NCI-H446 (cell line): ENCODE measurements at places on chromosomes 3 and 15.

DNA sequence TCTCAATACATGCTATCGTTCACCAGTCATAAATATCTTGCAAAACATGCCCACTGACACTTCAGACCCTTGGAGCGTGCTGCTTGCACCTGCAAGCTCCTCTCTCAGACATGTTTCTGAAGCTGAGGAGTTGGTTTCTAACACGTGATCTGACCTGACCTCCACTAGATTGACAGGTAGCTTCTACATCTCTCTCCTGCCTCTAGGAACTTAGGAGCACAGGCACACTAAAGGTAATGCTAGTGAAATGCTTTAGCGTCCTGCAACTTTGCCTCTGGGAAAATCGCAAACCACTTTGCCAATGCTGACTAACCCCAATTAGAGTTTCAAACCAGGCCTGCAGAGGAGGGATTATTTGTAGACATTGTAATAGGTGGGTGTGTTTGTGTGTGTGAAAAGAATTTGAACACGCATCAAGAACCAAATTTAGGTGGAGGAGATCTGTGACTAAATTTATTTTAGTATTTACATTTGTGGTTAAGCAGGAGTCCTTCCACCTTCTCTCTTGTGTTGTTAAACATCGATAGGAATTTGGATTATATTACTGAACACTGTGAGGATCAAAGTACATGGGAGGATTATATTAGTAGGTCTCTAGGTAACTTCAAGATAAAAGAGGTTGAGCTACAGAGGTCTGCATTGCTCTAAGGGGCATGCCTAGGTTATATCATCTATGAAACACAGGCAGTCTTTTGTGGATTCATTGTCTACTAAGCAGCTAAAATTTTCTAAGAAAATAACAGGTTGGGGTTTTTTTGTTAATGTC is 86.7 kb upstream of the ZBED2 start:
- DNase-seq, result no peak

DNA sequence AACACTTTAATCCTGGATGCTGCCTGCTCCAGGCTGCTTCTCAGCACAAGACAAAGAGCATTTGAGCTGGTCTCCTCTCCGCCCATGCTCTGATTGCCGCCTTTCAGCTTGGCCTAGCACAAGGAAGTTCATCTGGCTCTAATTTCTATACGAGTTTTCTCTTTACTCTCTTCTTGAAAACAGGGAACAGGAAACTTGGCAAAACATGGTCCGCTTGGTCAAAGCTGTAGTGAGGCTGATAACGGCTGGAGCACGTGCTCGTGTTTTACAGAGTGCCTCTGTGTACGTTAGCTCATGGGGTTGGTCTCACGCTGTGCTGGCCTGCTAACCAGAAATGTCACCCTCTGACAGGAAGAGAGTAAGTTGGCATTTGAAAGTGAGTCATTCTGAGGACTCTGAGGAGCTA is 19.2 kb downstream of the RARRES1 start:
- DNase-seq, result no peak

- no peak for DNase-seq
These were observed 20.6 kb downstream of the SLC6A20 start for GRCh38 chr3:45775571-45776300.

GRCh38 chr15:66839506-66840112 is 137.6 kb downstream of the SMAD6 start:
- DNase-seq, result no peak

DNA sequence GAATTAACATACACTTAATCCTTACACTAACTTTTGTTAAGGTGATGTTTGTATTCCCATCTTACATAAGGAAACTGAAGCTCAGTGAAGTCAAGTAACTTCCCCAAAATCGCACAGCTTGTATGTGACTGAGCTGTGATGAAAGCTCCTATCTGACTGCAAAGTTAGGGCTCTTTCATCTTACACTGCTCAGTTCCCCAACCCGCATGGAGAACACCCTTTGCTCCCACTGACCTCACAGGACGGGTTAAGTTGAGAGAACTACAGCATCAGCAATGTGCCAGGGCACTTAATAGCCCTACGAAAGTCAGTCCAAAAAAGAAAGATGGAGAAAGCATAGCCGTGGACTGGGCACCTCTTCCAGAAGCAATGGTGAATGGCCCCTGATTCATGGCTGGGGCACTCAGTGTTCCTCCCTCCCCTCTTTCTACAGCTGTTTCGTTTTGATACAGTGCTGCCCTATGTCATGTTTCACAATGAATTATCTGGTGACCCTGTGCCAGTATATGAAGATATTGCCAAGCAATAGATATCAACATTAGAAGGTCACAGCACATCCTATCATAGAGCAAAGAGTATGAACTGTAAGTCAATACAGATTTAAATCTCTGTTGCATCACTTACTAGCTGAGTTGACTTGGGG is 38.0 kb downstream of the CADPS start:
- DNase-seq, result no peak
